ENCODE measurements at places on chromosomes 2 and 18.

GRCh38 chr18:51278045-51278649, 80.7 kb upstream of the MEX3C start:
- DNase-seq, result peak; percentile 83

DNA sequence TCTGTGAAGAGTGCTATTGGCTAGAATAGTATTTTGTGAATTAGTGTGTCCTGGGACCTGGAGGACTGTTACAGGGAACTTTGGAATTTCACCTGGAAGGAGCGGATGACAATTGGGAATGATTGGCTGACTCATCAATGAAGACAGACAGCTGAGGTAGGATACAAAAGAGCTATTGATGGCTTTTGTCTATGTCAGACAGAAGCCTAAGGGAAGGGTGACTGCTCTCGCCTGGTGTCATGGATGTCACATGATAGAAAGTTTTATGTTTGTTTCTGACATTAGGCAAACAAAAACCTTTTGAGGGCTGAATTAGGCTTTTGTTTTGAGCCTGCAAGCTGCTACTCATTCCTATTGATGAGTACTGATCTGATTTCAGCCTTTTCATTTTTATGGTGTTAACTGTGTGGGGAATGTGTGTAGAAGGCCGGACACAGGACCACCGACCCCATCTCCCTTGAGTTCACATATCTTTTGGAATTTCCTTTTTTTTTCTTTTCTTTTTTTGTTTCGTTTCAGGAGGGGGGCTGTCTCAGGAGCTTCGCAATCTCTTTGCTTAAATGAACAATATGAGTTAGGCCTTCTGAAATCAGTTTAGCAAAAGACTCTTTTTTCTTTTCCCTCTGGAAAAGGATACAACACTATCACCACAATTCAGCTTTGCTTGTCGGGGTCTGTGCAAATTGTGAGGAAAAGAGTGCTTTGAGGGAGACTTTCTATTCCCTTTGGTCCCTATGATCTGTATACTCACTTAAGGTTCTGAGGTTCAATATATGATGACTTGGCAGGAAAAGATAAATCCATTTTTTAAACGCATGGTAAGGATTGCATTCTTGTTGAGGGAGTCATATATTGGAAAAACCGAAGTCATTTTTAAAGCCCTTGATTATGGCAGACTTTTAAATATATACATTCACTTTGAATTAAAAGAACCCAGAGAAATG, 207.9 kb upstream of the FIGN start:
- no peak for DNase-seq

DNA sequence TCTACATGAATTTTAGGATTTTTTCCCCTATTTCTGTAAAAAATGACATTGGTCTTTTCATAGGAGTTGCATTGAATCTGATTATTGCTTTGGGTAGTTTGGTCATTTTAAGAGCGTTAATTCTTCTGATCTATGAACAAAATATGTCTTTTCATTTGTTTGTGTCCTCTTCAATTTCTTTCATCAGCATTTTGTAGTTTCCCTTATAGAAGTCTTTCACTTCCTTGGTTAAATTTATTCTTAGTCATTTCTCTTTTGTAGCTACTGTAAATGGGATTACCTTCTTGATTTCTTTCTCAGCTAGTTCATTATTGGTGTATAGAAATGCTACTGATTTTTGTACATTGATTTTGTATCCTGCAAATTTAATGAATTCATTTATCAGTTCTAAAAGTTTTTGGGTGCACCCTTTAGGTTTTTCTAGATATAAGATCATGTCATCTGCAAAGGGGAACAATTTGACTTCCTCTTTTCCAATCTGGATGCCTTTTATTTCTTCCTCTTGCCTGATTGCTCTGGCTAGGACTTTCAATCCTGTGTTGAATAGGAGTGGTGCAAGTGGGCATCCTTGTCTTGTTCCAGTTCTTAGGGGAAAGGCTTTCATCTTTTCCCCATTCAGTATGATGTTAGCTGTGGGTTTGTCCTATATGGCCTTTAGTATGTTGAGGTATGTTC, 36.6 kb upstream of the AAK1 start:
- no peak for DNase-seq

GRCh38 chr2:70418514-70418913, 116.6 kb upstream of the FAM136A start:
- no peak for DNase-seq

GRCh38 chr2:56372071-56372656, 188.4 kb downstream of the CCDC85A start:
- DNase-seq, result no peak

Measured in WTC11 (cell line).